Lung (tissue), 17 donors: ENCODE measurements at places on chromosomes 1 and 21. TPM values are rescaled to one million over a fixed set of nuclear protein-coding genes. Genes with fewer than 3 reads are reported as not detected.

Gene OR2L5
- not detected for total RNA-seq

Gene GRHL3
- total RNA-seq = 0.95 TPM

GRCh38 chr1:23799570-23800399 is 769 bp downstream of the GALE start:
- peak; percentile 50 for DNase-seq

GRCh38 chr1:63723602-63724001 is 50.2 kb upstream of the ROR1 start:
- no peak for DNase-seq

DNA sequence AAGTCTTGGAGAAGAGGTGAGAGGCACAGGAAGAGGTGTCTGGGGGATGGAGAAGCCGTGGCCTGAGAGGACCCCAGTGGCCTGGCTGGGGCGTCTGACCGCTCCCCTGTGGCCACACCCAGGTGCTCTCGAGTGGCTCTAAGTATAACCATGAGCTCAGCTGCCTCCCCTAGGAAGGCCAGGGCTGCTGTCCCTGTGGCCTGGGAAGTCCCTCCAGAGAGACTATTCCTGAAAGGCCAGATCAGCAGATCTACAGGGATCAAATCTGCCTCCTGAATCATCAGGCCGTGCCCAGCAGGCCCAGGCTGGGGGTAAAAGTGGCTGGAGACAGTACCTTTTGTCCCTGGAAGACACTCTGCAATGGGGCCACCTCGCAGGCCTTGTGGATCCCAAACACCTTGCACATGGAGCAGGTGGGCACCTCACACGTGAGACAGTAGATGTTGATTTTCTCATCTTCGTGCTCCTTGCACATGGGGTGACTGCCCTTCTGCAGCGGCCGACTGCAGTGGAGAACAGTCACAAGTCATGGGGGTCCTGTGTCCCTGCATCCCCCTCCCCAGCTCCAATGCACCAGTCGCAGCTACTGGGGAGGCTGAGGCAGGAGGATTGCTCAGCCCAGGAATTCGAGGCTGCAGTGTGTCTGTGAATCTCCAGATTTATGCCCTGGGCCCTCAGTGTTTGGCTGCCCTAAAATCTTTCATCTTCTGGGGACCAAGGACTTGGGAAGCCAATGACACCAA is 6.4 kb downstream of the TRIM63 start:
- DNase-seq = no peak

DNA sequence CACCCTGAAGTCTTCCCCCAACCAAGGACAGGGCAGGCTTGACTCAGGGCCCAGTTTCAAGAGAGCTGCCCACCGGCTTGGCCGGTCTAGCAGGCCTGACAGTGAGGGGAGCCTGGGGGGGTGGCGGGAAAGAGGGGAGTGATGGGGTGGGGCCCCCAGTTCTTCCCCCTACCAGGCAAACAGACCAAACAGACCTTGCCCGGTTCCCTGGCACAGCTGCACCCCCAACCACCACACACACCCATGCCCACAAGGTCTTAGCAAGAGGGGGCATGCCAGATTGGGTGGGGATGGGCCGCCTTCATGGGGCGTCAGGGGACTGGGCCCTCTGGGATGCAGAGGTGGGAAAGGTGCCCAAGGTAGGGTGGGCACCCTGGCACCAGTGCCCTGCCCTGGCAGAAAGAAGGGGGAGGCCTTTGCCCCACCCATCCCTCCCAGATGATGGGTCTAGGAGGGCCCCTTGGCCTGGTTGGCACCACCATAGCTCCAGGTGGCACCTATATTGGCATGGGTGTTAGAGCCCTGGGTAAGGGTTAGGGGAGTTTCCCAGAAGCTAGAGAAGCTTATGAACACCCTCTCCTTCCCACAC is 8.9 kb downstream of the ZBTB7B start:
- peak; percentile 32 for DNase-seq

DNA sequence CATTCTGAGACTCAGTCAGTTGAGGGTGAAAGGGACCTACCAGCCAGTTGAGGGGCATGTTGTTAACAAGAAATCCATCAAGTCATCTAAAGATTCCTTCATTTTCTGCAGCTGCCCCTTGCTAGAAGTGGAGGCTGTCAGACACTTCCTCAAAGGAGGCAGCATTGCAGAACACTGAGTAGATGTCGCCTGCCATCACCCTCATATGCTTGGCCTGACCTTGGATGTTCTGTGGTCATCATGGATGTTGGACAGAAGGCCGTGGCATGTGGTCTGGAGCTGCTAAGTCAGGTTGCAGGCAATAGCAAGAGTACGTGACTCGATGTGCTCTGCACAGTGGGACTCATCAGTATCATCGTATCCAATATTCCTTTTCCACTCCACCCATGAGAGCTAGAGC is 70.6 kb downstream of the GATAD2B start:
- DNase-seq = no peak

DNA sequence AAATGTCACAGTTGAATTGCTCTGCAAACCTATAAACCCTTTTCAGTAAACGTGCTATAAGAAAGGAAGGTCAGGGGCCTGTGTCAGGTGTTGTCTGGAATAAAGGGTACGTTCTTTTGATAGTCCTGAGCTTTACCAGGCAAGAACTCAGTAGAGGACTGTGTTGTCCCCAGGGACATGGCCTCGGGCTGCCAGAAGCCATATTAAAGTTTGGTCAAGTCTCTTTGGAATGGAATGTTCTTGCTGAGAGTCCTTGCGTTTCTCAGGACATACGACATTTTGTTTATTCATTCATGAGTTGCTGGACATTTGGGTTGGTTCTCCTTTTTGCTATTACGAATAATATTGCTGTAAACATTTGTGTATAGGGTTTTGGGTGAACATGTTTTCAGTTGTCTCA is 16.8 kb downstream of the VPS13D start:
- DNase-seq = no peak

GRCh38 chr1:101587741-101588140 is 350.9 kb downstream of the S1PR1 start:
- DNase-seq = peak; percentile 67

DNA sequence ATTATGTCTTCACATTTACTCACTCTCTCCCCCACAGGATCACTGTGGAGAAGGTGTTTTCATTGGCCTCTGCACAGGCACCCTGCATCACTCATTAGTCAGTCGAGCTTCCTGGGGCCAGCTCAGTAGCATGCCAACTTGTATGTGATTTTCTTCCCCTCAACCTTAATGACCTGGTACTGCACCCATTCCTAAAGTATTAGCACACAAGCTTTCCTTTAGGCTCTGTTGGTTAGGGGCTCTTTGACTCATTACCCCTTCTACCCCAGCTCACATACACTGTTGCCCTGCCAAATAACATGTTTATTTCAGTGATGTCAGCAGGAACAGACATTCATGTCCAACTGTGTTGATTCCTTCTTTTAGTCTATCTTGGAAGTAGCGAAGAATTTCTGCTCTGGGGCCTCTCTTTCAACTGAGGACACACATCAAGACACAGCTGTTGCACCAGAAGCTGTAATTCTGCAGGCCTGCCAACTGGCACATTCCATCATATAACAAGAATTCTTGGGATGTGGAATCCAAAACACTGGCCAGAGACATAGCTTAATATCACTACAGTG is 603.5 kb upstream of the ADAMTS5 start:
- DNase-seq = peak; percentile 90

GRCh38 chr1:224745924-224746323 is 129.8 kb downstream of the CNIH3 start:
- DNase-seq = no peak

Gene LEFTY1
- total RNA-seq = 0.40 TPM

Gene FCGR3B
- 9.9 TPM for total RNA-seq

Gene GJC2
- total RNA-seq = 6.7 TPM

Gene SLC1A7
- 0.61 TPM for total RNA-seq

DNA sequence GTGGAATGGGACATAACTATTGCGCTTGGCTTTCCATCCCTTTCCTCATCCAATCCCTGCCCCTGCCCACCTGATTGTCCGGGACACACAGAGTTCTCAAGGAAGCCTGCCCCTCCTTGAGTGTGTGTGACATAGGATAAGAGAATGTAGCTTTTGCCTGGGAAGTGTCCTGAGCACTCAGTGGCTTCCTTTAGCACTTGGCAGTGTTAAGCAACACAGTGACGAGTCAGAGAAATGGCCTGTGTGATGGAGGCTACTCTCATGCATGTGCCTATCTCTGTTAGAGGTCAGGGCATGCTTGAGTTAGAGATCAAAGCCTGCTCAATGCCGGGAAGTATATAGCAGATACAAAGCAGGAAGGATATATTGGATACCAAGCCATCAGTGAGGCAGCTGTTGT is 289.5 kb downstream of the SIPA1L2 start:
- DNase-seq = no peak

DNA sequence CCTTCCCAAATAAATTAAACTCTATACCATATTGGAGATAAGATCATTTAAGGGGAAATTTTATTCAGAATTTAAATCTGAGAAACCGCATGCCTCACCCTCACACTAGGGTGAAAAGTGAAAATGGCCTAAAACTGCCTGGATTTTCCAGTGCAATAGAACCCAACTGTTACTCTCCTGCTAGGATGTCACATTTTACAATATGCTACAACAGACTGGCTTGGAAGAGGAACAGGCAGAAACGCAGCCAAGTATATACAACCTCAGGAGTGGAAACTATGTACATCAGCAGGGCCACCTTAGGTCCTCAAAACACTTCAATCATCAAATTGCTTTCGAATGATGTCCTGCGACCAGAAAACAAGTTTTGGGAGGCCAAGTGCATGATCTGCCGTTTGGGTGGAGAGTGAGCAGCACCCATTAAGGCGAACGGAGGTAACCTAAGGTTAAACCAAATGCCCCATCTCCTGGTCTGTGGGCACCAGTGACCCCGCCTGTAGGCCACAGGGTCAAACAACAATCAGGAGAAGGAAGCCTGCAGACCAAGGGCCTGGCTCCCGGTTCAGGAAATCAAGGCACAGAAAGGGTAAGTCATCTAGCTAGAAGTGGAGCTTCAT is 4.9 kb downstream of the RCAN1 start:
- no peak for DNase-seq

Gene CELA2A
- total RNA-seq = not detected

GRCh38 chr1:33368431-33368830 is 47.5 kb upstream of the A3GALT2 start:
- no peak for DNase-seq

Gene CTTNBP2NL
- 23.8 TPM for total RNA-seq

GRCh38 chr1:202710070-202711045 is at the start of gene SYT2:
Gene SYT2 (minus strand): TSS chr1:202710454. CDS start chr1:202605772, 104,682 bp downstream.
- DNase-seq = peak; percentile 83

- DNase-seq = no peak
Measured at GRCh38 chr1:198679535-198680173, 40.8 kb downstream of the PTPRC start.

Gene HRNR
- total RNA-seq = not detected

Gene CHODL
- total RNA-seq = 3.5 TPM

GRCh38 chr1:202821467-202821866 is 10.7 kb downstream of the PCAT6 start:
- no peak for DNase-seq

Gene FCGR1A
- total RNA-seq = 11.5 TPM

GRCh38 chr1:110495926-110496600 is 22.9 kb downstream of the KCNA10 start:
- DNase-seq = peak; percentile 79

GRCh38 chr1:96445302-96445701 is 276.3 kb upstream of the PTBP2 start:
- no peak for DNase-seq

- DNase-seq = no peak
Measured at GRCh38 chr1:1024149-1024770, 4.3 kb downstream of the AGRN start.

DNA sequence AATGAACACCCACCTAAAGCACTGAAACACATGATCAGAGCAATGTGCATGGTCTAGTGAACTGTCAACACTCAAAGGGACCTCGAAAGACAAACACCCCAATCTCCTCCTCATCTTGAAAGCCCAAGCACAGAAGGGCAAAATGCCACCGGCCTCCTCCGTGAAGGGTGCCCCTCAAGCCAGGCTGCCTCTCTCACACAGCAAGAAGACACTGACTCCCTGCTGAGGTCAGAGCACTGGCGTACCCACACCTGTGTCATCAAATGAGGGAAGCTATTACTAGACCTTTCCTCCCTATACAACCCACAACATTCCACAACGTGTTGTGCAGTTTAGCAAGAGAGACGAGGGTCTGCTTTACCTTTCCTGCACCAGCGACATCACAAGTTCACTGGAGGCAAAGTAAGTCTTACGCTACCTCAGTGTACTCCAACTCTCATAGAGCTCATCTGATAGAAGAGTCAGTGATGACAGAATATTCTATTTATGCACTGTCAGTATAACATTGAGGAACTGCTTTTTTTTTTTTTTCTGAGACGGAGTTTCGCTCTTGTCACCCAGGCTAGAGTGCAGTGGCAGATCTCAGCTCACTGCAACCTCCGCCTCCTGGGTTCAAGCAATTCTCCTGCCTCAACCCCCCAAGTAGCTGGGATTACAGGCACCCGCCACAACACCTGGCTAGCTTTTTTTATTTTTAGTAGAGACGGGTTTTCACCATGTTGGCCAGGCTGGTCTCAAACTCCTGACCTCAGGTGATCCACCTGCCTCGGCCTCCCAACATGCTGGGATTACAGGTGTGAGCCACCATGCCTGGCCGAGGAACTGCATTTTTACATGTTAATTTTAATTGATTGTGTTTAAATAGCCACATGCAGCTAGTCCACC is 3.3 kb downstream of the SH3BP5L start:
- no peak for DNase-seq

Gene CCDC27
- not detected for total RNA-seq

GRCh38 chr1:108100148-108100547 is 100.0 kb downstream of the SLC25A24 start:
- no peak for DNase-seq

- no peak for DNase-seq
Measured at GRCh38 chr1:7234471-7234755, 449.2 kb downstream of the CAMTA1 start.

- DNase-seq = no peak
Measured at GRCh38 chr1:39808784-39809517, 20.3 kb upstream of the BMP8B start.

DNA sequence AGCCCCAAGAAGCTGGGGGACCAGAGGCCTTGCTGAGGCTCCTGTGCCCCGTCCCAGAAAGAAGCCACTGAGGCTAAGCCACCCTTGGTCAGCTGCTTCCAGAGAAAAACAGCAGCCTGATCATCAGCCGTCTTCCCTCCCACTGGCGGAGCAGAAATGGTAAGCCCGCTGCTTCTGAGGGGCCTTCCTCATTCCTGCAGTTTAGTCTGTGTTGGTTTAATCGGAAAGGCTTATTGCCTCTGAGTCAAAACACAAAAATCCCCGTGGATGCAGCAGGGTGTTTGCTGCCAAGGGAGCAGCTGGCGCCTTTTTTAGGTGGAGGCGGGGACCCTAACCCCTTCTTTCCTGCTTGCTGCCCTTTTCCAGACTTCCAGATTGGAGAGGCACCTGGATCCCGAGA is 33.9 kb downstream of the SPSB1 start:
- DNase-seq = peak; percentile 43

DNA sequence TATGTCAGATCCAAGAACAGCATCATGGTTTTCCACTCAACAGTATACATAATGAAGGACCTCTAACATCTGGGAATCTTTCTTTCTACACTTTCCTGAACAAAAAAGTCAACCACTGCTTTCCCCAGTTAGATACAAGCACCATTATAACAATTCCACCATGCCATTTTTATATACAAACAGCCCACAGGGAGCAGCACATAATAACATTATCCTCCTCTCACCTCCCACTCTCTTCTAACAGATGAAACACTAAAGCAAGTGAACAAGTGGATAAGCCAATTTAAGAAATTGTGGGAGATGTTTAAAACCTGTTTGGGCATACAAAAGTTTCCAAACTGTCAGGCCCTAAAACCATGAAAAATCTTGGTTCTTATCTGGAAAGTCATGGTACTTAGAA is 29.4 kb upstream of the PRRC2C start:
- DNase-seq = no peak
